ENCODE measurements at places on chromosomes 6 and 20.

GRCh38 chr6:39061182-39061581 lies 12.6 kb downstream of the GLP1R start:
- DNase-seq, result no peak

GRCh38 chr6:149634315-149634714 lies 14.2 kb downstream of the KATNA1 start:
- DNase-seq, result no peak

DNA sequence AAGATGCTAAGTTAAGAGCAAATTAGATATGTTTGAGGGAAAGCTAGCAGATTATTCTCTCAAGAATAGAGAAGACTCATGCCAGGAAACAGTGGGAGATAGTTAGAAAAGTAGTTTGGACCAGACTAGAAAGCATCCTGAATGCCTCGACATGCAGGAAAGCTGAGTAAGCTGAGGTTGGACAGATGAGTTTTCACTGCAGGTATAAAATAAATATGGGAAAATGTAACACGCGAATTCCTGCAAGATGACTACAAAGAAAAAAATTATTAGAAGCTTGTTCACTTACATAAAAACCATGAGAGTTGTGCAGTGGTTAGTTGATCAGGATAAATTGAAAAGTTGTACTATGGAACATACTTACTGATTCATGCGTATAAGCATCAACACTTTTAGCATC lies 484.2 kb upstream of the MANEA start:
- no peak for DNase-seq

DNA sequence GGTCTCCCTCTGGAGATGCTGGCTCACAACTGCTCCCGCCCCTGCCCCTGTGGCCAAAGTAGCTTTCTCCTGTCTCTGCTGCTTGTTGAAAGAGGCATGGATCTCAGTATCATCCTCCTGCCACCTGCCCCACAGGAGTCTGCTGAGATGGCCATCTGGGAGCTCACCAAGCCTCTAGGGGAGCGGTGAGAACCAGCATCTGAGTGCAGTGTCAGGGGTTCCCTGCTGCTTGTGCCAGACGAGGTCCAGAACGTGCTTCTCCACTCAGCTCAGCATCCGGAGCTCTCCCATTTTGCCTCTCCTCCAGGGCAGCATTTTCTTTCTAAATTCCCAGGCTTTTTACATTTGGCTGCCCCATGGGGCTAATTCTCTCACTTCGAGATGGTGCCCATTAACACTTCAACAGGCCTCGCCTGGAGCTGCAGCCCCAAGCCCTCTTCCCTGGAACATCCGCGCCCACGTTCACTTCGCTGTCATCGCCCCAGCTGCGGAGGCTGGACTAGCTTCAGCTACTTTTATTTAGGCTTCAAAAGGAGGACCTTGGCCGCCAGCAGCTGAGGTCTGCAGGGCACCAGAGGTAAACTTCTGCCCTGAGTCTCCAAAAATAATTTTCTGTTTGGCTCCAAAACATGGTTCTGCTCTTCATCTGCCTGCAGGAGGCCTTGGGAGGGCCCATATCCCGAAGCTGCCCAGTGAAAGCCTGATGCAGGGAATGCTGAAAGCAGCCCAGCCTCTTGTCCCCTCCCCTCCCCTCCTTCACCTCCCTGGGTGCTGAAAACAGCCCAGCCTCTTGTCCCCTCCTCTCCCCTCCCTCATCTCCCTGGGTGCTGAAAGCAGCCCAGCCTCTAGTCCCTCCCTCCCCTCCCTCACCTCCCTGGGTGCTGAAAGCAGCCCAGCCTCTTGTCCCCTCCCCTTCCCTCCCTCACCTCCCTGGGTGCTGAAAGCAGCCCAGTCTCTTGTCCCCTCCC lies 25.2 kb upstream of the MLN start:
- no peak for DNase-seq

DNA sequence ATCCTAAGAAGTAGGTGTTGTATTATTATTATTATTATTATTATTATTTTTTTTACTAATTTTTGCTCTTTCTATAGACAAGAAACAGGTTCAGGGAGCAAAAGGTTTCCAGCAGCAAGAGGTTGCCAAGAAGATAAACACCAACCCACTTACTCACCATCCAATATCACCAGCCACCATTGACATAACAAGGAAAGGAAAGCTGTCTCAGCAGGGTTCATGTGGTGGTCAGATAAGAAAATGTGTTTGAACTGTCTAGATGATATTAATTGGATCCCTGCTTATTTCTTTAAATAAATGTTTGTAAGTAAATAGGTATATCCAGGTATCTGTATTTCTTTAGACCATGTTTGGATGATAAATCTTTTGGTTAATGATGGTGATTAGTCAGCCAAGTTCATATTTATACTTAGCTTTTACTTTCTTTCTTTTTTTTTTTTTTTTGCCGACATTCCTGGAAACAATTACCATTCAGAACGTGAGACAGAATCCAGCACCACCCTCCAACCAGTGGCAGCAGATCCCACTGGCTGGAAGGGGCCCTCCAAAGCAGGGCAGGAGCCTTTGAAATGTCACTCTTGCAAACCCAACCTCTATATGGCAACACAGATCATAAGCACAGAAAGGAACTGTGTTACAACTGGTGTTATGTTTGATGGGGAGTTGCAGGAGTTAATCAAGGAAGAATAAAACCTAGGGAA lies 139.2 kb upstream of the ECI2 start:
- DNase-seq, result no peak

GRCh38 chr20:49894073-49894470 lies 21.3 kb downstream of the SPATA2 start:
- no peak for DNase-seq

DNA sequence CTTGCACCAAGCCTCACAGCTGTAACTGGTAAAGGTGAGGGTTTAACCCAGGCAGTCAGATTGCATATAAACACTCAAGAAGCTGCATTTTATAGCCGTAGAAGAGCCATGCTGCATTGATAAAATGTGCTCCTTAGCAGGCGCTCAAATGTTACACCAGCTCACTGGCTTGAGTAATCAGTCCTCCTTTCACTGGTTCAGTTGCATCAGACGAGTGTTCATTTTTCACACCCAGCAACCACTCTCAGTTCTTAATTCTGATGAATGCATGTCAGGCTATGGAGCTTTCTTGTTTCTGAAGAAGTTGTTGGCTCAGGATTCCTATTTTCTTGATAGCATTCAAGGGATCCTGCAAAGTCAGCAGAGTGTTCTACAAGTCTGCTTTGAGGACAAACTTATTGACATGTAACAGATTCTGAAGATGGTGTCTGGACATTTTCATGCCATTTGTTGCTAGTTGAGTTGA lies 198.3 kb downstream of the PLCB1 start:
- no peak for DNase-seq

DNA sequence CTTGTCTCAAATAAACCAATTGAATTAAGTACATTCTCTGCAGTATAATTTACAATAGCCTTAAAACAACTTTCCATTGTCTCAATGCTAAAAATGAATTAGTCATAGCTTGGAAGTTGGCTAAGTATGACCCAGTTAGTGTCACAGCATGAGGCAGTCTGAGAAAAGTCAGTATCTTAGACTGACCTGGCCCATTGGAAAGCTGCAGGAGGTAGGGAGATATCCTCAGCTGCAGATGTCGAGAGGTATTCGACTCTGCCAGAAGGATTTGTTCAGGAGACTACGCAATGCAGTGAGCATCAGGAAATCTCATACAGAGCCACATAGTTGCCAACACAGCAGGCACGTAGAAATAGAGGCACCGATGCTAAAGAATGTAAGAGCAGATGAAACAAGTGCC lies 350.9 kb upstream of the NRSN1 start:
- no peak for DNase-seq

GRCh38 chr6:18264923-18265377 lies 620 bp upstream of the DEK start:
- no peak for DNase-seq

DNA sequence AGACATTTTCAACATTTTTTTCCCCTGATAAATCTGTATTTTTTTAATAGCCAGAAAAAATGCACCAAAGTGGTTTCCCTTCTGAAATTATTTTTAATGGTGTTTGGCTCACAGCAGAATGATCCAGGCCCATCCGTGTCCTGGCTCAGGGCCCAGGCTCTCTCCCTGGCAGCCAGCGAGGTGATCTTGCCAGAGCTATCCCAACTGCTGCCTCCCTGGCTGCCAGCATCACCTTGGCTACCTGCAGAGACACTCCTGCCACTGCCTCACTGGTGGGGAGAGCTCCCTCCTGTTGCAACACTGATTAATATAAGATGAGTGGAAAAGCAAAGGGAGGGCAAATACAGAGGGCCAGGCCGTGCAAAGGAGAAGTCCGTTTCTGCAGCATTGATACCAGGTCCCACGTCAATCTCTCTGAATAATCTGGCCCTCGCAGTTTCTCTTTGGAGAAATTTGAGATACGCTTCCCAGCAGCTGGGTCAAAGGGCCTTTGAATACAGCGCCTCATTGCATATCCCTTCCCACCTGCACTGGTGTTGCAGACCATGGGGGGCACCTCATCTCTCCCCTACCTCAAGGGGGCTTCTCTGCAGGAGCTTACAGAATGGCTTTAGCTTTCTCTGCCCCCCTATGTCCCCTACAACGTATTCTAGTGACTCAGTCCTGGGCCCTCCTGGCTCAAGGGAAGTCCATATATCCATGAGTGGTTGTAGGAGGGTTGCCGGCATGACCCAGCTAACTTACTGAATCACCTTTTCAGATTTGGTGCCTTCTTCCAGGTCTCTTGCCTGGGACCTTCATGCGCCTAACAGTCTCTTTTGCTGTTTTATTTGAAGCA lies 12.8 kb upstream of the DSTN start:
- peak; percentile 89 for DNase-seq

DNA sequence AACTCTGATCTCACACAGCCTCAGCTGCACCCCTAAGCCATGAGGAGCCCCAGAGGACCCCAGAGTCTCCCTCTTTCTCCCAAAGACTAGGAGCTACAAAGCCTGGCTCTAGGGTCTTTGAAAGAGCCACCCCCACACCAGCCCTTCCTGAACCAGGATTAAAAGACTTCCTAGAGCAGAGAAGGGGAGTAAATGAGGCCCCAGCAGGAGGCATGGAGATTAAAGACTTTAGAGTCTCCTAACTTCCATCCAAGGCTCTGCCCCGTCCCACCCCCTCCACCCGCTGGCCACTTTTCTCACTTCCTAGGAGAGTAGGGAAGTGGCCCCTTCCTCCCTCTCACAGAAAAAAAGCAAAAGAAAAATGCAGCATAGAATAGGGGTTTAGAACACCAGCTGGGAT lies 1.7 kb downstream of the PREX1 start:
- no peak for DNase-seq

GRCh38 chr6:110325197-110325596 lies 33.0 kb downstream of the METTL24 start:
- no peak for DNase-seq

DNA sequence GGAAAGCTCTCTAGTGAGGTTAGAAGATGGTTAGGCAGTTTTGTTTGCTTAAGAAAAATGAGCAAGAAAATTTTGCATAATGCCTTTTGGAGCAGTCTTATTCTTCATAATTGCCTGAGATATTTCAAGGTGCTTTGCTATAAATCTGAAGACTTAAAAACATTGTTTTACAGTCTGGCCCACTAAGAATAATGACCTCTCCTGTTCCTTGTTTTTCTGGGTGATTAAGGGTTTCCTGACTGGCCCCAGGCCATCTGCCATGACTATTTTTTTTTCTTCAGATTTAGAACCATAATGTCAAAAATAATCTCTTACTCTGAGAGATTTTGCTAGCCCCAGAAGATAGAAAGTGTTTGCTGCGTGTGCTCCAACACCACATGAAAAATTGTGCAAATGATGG lies 72.3 kb upstream of the CENPW start:
- DNase-seq, result no peak

DNA sequence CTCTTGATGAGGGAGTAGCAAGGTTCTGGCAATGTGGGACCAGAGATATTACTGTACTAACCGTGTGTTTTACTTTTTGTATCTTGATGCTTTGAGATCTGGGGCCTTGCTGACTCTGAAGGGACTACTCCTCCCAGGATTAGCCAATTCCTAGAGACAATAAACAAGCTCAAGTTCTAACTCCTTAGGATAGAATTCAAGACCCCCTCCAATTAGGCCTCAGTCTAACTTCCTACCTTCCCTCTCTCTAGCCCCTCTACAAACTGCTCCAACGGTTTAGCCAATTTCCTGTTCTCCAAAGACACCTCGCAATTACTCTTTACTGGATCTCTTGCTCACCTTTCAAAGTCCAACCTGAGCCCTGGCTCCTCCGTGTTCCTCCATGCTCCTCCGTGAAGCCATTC lies 158.7 kb upstream of the JARID2 start:
- no peak for DNase-seq

DNA sequence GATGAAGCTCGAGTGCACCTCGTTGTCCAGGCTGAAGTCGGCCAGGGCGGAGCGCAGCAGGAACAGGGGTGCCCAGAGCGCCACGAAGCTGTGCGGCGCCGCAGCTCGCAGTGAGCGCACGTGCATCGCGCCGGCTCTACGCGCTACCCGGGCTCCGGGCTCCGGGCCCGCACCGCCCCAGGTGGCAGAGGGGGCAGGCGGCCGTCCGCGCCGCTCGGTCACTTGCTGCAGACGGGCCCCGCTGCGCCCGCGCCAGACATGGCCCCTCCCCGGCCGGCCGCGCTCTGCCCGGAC lies 497 bp downstream of the BMP7 start:
- no peak for DNase-seq

GRCh38 chr20:7151676-7152470 lies 384.4 kb downstream of the BMP2 start:
- no peak for DNase-seq

- no peak for DNase-seq
Measured at GRCh38 chr6:3195695-3196497, 31.6 kb downstream of the TUBB2B start.

DNA sequence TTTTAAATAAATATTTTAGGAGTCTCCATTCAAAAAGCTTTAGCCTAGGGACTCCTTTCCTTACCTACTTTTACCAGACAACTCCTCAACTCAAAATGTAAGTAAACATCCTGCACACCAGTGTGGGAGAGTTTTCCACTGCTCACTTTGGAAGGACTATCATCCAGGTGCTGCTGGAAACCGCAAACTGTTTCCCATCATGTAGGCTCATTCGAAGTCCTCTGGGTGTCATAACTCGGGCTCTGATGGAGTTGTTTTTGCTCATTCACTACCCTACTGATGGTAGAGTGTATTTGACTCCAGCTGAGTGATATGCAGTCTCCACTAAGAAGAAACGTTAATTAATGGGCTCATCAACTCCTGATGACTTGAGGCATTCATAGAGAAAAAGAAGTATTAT lies 136.5 kb upstream of the AKAP12 start:
- DNase-seq, result no peak

GRCh38 chr20:64083378-64083803 lies 807 bp downstream of the LKAAEAR1 start:
- peak; percentile 86 for DNase-seq

GRCh38 chr20:14765370-14765701 lies 427.9 kb upstream of the FLRT3 start:
- no peak for DNase-seq

- no peak for DNase-seq
Measured at GRCh38 chr20:36035745-36036144, 67.4 kb downstream of the CNBD2 start.

- DNase-seq, result no peak
Measured at GRCh38 chr20:56483970-56484369, 15.5 kb downstream of the RTF2 start.

DNA sequence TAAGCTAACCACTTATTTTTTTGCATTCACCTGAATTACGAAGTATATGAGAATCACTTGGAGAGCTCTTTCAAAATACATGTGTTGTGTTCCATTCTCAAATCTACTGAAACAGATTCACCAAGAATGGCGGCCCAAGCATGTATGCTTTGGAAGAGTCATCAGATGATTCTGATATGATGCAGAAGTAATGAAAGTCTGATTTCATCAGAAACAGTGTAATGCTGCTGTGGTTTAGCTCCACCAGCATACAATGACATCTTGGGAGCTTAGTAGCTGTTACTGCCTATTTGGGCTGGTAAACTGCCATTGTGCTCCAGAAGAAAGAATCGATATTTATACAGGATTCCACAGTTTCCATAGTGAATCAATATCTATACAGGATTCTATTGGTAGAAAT lies 52.9 kb downstream of the UBR2 start:
- DNase-seq, result no peak

Data from left hindlimb (tissue), 1 donor.